Renal cortex interstitium (tissue), 15 donors: ENCODE measurements at places on chromosomes 5 and 9. TPM values are rescaled to one million over a fixed set of nuclear protein-coding genes. Genes with fewer than 3 reads are reported as not detected.

Gene FABP6
- not detected for polyA plus RNA-seq

DNA sequence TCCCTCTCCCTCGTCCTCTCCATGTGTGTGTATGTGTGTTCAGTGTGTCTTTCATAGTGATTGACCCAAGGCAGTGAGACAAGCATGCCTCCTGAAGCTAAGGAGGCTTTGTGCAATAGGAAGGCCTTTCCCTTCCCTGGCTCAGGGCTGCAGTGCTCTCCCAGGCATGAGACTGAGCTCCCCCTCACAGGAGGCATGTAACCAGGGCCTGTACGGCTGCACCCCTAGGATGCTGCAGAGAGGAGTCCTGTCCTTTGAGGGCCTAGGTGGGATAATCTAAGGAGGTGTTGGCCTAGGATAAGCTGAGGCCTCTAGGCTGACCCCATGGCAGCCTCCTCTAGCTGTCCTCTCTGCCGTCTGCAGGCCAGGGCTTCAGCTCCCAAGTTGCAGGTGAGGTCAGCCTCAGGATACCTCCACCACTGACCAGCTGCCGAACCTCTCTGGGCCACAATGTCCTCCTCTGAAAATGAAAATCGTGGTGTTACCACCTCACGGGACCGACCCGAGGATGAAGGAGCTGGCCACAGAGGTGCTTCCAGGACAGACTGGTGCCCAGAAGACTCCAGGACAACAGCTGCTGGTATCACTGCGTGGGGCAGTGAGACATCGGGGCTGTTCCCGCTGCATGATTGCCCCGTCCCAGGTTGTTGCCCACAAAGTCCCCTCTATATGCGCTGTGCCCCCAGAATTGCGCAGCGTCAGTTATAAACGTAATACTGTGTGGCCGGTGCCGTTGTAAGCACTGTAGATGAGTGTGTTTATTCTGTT is 129.6 kb downstream of the BARX1 start:
- no peak for DNase-seq

- DNase-seq: no peak
These were observed 23.0 kb upstream of the SLC6A3 start for GRCh38 chr5:1468247-1468612.

DNA sequence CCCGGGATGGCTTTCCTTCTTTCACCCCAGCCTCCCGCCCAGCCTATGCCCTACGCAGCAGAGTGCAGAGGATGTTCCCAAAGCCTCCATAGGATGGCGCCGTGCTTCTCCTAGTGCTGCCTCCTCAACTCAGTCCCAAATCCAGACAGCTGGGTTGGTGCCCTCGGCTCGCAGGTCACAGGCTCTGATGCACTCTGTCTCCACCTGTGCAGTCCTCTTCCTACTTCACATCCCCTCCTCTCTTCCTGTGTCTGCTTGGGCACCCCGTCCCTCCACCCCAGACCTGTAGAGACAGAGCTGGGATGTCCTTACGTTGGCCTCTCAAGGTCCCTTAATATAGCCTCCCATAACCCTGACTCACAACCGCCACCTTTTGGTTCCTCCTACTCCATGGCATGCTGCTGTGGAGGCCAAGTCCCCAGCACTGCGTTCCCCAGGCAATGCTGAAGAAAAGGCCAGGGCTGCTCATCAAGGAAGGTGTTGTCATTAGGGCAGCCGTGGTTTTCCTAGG is 314.4 kb downstream of the GADD45G start:
- no peak for DNase-seq

DNA sequence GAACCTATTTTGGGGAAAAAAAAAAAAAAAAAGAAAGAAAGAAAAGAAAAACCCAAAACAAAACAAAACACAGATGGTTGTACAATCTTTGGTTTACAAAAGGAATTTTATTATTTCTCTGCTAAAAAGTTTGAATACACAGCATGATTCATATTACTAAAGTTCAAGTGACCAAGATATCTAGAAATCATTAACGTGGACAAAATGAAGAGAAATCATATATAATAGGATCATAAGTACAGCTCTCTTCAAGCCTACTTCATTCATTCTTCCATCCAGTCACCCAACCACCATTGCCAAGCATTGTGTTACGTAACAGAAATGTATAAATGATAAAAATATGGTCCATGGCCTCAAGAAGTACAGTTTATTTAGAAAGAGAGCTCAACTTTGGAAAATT is 52.9 kb downstream of the ZDHHC21 start:
- DNase-seq: no peak

- DNase-seq: no peak
These were observed 1.8 kb downstream of the HRH2 start for GRCh38 chr5:175659546-175660253.
